ENCODE measurements at places on chromosomes 5 and 9. TPM values are rescaled to one million over a fixed set of nuclear protein-coding genes. Genes with fewer than 3 reads are reported as not detected.

- H3K27ac ChIP-seq = no peak overlapping the region
- no peaks in the 10 kb centered on the region for H3K27me3 ChIP-seq
- H3K36me3 ChIP-seq = no peaks in the 10 kb centered on the region
- H3K4me1 ChIP-seq = no peaks in the 10 kb centered on the region
- no peak for DNase-seq
- no peak overlapping the region for H3K4me3 ChIP-seq
These were observed 53.7 kb downstream of the TARS1 start for GRCh38 chr5:33494466-33494865.

- H3K4me3 ChIP-seq = no peak overlapping the region
- H3K27me3 ChIP-seq = no peaks in the 10 kb centered on the region
- H3K36me3 ChIP-seq = no peaks in the 10 kb centered on the region
- no peaks in the 10 kb centered on the region for H3K4me1 ChIP-seq
- H3K27ac ChIP-seq = no peak overlapping the region
- no peak for DNase-seq
These were observed 45.3 kb upstream of the SUSD3 start for GRCh38 chr9:93012963-93013855.

GRCh38 chr9:134778841-134779411, 101.7 kb upstream of the FCN2 start:
- H3K4me3 ChIP-seq = no peak overlapping the region
- H3K36me3 ChIP-seq = no peaks in the 10 kb centered on the region
- H3K27ac ChIP-seq = no peak overlapping the region
- no peaks in the 10 kb centered on the region for H3K4me1 ChIP-seq

- no peaks in the 10 kb centered on the region for H3K4me1 ChIP-seq
- no peak overlapping the region for H3K27ac ChIP-seq
- H3K4me3 ChIP-seq = no peak overlapping the region
These were observed 207.4 kb downstream of the ARRDC3 start for GRCh38 chr5:91175708-91176107.

DNA sequence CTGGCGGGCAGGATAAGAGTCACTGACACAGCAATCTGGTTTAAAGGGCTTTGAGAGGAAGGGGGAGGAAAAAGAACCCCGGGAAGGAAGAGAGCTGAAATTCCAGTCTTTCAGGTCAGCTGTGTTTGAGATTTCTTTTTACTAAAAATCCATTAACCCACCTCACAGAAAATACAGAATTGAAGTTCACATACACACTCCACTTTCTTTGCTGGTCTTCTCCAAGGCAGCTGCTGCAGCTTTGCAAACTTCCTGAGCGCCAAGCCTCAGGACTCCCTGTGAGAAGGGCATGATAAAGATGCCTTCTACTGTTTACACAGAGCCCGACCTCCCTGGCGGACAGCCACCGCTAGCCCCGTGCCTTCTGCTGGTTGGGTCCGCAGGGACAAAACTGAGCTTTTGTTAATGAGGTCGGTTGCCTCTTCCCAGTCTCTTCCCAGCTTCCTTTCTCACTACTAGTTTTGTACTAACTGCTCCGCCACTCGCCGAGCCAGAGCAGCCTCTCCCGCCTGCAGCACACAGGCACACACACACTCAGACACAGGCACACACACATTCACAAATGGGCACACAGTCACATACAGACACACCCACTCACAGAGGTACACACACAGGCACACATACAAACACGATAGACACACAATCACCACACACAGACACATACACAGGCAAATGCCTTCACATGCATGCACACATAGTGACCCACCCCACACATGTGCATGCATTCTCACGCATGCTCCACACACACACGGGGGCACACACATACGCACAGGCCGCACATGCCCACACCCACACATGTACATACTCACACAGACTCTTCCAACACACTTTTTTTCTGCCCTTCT, at the start of gene FREM1:
FREM1 (minus strand) TSS at position 468 of the 845 bp plus-strand sequence. CDS start 41,451 bp downstream, outside the sequence.
- peak within 1 kb of the TSS; percentile 43 for H3K4me3 ChIP-seq
- no peaks in the 10 kb centered on the region for H3K36me3 ChIP-seq
- DNase-seq = peak; percentile 62
- H3K4me1 ChIP-seq = no peaks in the 10 kb centered on the region

The FBXL7 gene
- total RNA-seq = 36.7 TPM

The ACTBL2 gene
- not detected for total RNA-seq
